ENCODE measurements at places on chromosomes 6 and 20. TPM values are rescaled to one million over a fixed set of nuclear protein-coding genes. Genes with fewer than 3 reads are reported as not detected.

Gene FAM83C
- total RNA-seq: not detected

Gene HLA-DRB5
- not detected for total RNA-seq

Gene SAMD10
- 2.4 TPM for total RNA-seq

Gene NNAT
- not detected for total RNA-seq

Gene CST2
- not detected for total RNA-seq

Gene ZNF391
- total RNA-seq: 0.48 TPM

DNA sequence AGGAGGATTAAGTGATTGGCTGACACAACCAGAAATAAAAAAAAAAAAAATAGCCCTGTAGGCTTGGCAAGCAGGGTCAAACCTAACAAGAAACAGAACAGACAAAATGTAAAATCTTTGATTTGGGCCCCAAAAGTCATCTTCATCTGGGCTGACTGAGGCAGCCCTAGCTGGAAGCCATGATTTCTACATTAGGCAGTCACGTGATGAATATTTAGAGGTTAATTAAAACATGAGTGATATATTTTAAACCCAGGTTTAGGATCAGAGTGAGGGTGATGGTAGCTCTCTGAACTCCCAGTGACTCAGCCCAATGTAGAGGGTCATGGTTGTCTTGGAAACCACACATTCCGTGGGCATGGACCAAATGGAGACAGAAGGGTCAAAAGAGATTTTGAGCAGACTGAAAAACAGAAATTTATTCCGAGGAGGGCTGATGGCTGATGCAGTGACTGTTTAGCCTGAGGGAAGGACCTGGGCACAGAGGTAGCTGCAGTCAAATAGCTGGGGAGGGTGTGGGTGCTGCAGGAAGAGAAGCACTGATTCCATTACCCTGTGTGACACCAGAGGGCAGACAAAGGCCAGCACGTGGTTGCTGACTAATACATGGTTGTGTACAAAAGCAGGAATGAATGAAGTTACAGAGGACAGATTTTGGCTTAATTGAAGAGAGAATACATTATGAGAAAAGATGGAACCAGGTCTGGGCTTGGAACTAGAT is 573.1 kb upstream of the CHD6 start:
- no peak overlapping the region for H3K27ac ChIP-seq
- no peak for DNase-seq
- H3K27me3 ChIP-seq: no peaks in the 10 kb centered on the region
- no peaks in the 10 kb centered on the region for H3K4me1 ChIP-seq
- H3K36me3 ChIP-seq: peaks cover 5% of the 10 kb centered on the region

DNA sequence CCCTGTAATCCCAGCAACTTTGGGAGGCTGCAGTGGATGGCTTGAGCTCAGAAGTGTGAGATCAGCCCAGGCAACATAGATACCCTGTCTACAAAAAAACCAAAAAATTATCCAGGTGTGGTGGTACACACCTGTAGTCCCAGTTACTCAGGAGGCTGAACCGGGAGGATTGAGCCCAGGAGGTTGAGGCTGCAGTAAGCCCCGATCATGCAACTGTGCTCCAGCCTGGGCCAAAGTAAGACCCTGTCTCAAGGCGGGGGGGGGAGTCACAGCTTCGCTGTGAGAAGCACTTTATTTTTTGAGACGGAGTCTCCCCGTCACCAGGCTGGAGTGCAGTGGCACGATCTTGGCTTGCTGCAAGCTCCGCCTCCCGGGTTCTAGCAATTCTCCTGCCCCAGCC is 54.2 kb downstream of the EZR start:
- no peak overlapping the region for H3K4me3 ChIP-seq
- H3K4me1 ChIP-seq: no peaks in the 10 kb centered on the region
- H3K27me3 ChIP-seq: peaks cover 6% of the 10 kb centered on the region
- H3K27ac ChIP-seq: no peak overlapping the region
- DNase-seq: no peak

- H3K4me3 ChIP-seq: peak overlapping the region; percentile 93
- no peak overlapping the region for H3K27ac ChIP-seq
- no peak for DNase-seq
- peaks cover 19% of the 10 kb centered on the region for H3K4me1 ChIP-seq
- H3K36me3 ChIP-seq: no peaks in the 10 kb centered on the region
- no peaks in the 10 kb centered on the region for H3K27me3 ChIP-seq
Observed at GRCh38 chr6:39113788-39114187, 1.2 kb downstream of the SAYSD1 start.

DNA sequence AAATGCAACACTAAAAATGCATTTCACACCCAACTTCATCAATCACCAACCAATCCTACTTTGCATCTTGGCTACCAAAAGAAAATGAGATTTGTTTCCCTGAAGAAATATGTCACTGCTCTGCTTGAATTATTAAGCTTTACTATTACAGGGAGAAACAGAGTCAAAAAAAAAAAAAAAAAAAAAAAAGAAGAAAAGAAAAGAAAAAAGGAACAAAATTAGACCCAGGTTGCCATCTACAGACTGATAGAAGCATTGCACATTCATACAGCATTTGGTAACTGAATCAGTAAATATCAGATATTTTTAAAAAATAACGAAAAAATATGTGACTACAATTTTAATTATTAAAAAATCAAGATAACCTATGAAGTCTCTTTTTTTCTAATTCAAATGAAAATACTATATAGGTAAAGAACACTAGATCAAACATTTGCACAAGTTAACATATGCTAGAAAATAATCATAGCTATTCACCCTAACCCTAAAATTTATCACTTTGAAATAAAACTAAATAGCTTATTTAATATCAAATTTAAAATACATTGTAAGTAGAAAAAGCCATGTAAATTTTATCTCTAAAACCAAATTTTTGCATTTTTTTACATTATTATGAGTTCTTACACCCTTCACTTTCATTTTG is 83.3 kb downstream of the DCDC2 start:
- H3K36me3 ChIP-seq: no peaks in the 10 kb centered on the region
- H3K27ac ChIP-seq: no peak overlapping the region
- H3K4me3 ChIP-seq: no peak overlapping the region

- no peaks in the 10 kb centered on the region for H3K36me3 ChIP-seq
- no peak overlapping the region for H3K4me3 ChIP-seq
- H3K27ac ChIP-seq: no peak overlapping the region
- H3K4me1 ChIP-seq: no peaks in the 10 kb centered on the region
Observed at GRCh38 chr6:124298730-124299129, 495.1 kb downstream of the NKAIN2 start.

GRCh38 chr6:3921663-3922062 is 72.5 kb downstream of the FAM50B start:
- H3K36me3 ChIP-seq: peaks cover 9% of the 10 kb centered on the region
- no peaks in the 10 kb centered on the region for H3K27me3 ChIP-seq
- no peak overlapping the region for H3K27ac ChIP-seq
- H3K4me1 ChIP-seq: peaks cover 37% of the 10 kb centered on the region
- DNase-seq: no peak
- H3K4me3 ChIP-seq: no peak overlapping the region

DNA sequence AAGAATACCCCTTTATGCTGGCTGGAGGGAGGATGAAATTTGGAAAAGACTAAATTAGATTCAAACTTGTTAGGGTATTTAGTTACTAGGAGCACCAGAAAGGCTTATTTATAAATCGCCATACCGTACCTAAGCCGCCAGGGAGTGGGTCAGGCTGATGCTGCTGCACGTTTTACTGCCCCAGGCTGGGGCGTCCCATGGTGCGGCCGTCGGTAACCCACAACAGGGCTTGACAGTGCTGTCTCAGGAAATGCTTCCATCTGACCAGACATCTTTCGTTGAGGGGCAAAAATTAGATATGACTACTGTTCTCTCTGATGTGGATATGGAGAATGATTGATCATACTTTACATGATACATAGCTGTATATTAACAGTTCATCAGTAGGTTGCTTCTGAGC is 52.9 kb downstream of the ARID1B start:
- 0 out of 2 replicates have a peak, but pooled peaks cover 10% of the 10 kb centered on the region for H3K36me3 ChIP-seq
- no peak for DNase-seq
- H3K27me3 ChIP-seq: no peaks in the 10 kb centered on the region
- H3K27ac ChIP-seq: no peak overlapping the region
- peaks cover 69% of the 10 kb centered on the region for H3K4me1 ChIP-seq

DNA sequence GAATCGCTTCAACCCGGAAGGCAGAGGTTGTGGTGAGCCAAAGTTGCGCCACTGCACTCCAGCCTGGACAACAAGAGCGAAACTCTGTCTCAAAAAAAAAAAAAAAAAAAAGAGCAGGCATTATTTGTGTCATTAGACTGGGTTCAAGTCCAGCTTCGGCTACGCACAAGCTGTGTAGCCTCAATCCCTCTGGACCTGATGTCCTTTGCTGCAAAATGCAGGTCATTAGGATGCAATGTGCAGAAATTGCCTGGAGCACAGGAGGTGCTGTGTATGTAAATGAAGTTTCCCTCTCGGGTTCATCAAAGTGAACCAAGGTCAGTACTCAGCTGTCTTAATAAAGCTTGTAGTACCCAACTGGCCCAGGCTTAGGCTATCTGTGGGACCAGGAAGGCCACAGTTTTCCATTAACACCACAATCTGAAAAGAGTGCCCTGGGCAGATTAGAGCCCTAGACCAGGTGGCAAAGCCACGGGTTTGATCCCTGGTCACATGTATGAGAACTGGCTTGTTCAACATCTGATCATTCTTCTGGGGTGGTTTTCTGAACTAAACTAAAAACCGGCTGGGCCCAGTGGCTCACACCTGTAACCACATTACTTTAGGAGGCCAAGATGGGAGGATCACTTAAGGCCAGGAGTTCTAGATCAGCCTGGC is 155.3 kb downstream of the ZMYND8 start:
- DNase-seq: no peak
- H3K27me3 ChIP-seq: peaks cover 3% of the 10 kb centered on the region
- H3K4me1 ChIP-seq: peaks cover 34% of the 10 kb centered on the region
- no peak overlapping the region for H3K4me3 ChIP-seq

DNA sequence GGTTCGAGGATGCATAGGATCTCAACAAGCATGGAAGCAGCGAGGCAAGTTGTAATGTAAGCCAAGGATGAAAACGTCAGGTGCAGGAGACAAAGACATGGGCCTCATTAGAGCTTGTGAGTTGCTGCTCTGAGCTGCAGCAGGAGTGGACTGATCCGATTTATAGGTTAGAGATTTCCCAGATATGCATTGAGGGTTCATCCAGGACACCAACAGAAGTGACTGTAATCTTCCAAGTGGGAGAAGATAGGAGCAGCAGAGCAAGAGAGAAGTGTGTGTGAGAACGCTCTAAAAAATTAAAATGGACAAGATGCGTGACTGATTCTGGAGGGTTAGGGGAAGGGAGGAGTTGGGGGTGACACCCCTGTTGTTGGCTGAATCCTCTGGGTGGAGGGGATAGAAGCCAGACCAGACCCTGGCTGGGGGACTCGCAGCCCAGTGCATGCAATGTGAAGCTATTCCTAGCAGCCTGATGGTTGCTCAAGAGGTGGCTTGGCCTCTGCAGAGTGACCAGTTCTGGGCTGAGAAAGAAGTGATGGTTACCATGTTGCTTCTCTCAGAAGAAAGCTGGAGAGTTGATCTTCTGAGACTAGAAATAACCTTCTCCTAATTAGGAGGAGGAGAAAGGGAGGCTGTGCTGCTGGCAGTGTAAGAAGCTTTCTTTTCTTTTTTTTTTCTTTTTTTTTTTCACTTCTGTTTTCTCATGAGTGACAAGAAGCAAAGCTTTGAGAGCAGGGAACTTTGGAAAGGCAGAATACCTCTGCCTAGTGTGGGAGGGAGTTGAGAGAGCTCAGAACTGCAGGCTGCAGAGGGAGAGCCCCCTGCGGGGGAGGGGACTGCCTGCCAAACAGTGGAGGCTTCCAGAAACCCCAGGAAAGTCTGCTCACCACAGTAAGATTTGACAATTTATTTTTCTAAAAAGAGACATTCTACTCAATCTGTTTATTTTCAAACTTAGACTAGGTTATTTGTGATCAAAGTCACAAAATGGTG is 116.9 kb downstream of the SLX4IP start:
- peaks cover 2% of the 10 kb centered on the region for H3K27me3 ChIP-seq
- no peak overlapping the region for H3K27ac ChIP-seq
- peaks cover 27% of the 10 kb centered on the region for H3K4me1 ChIP-seq
- no peaks in the 10 kb centered on the region for H3K36me3 ChIP-seq
- no peak for DNase-seq
- H3K4me3 ChIP-seq: no peak overlapping the region

DNA sequence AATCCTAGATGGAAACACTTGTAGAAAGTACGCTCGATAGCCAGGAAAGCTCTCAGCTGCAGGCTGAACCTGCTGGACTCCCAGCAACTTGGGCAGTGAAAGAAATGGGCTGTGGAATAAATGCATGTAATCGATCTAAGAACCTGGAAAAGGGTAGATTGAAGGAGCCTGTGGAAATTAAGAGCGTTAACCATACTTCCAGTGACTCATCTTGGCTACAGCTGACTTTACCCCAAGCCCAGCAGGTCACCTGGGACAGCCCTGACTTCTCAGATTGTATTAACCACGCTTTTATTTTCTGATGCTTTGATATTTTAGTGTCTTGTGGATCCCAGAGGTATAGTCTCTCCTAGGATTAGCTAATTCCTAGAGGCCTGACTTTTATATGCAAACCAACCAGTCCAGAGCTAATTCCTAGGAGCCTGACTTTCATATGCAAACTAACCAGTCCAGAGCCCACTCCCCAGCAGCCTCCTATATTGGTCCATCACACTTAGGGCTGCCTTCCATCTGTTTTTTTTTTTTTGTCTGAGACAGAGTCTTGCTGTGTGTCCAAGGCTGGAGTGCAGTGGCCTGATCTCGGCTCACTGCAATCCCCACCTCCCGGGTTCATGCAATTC is 86.3 kb downstream of the GMPR start:
- H3K4me3 ChIP-seq: no peak overlapping the region
- H3K4me1 ChIP-seq: peaks cover 49% of the 10 kb centered on the region
- H3K36me3 ChIP-seq: peaks cover 12% of the 10 kb centered on the region
- no peak for DNase-seq
- H3K27ac ChIP-seq: no peak overlapping the region

GRCh38 chr6:132812255-132812732 is 2.1 kb upstream of the RPS12 start:
- peak; percentile 56 for DNase-seq
- peak overlapping the region; percentile 93 for H3K4me3 ChIP-seq
- peaks cover 31% of the 10 kb centered on the region for H3K36me3 ChIP-seq
- peaks cover 35% of the 10 kb centered on the region for H3K4me1 ChIP-seq
- H3K27me3 ChIP-seq: peaks cover 25% of the 10 kb centered on the region
- H3K27ac ChIP-seq: peak overlapping the region; percentile 95

DNA sequence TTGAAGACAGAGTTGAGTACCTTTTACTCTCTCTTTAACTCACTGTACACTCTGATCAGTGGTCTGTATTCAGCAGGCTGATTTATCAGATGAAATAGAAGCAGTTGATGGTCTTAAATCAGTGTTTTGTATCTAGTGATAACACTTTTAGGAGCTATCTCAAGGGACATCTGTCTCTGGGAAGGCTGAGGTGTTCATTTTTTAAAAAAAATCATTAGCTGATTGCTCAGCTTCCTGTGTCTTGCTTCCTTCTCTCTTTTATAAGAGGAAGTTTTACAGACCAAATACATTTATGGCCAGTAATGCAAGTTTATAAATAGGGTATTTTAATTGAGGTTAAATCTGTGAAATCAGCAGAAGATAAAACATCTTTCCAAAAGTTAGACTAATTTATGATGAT is 12.0 kb upstream of the CCDC170 start:
- H3K4me1 ChIP-seq: peaks cover 30% of the 10 kb centered on the region
- H3K27me3 ChIP-seq: no peaks in the 10 kb centered on the region
- H3K4me3 ChIP-seq: peak overlapping the region; percentile 88
- DNase-seq: no peak
- H3K27ac ChIP-seq: peak overlapping the region; percentile 17

Measured in HFFc6 (cell line).